Body of pancreas (tissue), 4 donors: ENCODE measurements at places on chromosomes 5 and 9. TPM values are rescaled to one million over a fixed set of nuclear protein-coding genes. Genes with fewer than 3 reads are reported as not detected.
A peak's percentile ranks its signal among the peaks of the same experiment; 100 is the strongest.

OSMR gene
- 22.4 TPM for total RNA-seq

DCTN3 gene
- 36.1 TPM for total RNA-seq

DNA sequence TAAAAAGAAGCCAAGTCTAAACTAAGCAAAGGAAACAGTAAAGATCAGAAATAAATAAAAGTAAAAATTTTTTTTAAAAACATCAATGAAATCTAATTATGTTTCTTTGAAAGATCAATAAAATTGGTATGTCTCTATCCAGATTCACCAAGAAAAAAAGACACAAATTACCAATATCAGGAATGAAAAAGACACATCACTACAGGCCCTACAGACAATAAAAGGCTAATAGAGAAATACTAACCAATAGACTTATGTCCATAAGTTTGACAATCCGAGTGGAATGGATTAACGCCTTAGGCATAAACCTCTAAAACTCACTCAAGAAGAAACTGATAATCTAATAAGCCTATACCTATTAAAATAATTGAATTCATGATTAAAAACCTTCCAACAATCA lies 12.4 kb downstream of the BRD3OS start:
- no peak for DNase-seq
- no peaks in the 10 kb centered on the region for H3K36me3 ChIP-seq
- H3K4me1 ChIP-seq = no peaks in the 10 kb centered on the region
- H3K27ac ChIP-seq = no peak overlapping the region
- H3K27me3 ChIP-seq = no peaks in the 10 kb centered on the region

DNA sequence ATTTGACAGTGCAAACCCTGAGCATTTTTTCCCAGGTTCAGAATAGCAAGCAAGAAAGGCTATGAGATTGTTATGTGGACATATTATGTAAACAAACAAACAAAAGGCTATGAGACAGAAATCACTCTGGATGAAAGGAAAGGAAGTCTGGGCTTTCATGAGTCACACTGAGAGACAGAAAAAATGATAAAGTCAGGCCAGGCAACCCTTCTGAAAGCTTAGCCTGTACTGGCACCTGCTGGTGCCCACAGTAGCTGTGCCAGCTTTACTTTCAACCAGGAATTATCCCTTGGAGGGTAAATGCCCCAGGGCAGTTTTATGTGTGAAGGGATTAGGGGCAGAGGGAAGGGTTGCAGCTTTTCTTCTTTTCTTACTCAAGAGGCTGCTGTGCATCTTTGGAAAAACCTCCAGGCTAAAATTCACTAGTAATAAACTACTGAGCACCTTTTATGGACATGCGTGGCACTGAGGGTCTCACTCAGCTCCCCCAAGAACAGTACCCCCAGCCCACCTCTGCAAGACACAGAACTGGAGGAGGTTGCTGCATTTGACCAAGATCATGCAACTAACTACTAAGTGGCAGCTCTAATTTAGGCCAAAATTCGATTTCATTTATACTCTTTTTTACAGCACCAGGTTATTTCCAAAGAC lies 41.7 kb downstream of the ACTL7B start:
- peak; percentile 8 for DNase-seq
- H3K4me1 ChIP-seq = no peaks in the 10 kb centered on the region
- H3K36me3 ChIP-seq = no peaks in the 10 kb centered on the region
- no peak overlapping the region for H3K27ac ChIP-seq
- H3K4me3 ChIP-seq = no peak overlapping the region

DNA sequence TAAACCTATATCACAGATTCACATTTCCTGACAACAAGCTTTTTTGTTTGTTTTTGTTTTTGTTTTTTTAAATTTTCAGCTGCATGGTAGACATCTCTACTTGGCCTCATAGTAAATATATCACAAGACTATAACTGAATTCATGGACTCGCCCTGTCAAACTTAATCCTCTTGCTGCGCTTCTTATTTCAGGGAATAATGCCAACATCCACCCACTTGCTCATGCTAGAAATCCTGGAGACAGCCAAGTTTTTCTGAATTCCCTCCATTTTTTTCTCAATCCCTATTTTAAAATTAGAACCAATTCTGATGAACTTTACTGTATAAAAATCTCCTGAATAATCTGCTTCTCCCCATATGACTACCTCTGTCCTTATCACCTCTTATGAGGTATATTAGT lies 283.6 kb upstream of the RPS23 start:
- DNase-seq = no peak
- H3K27ac ChIP-seq = no peak overlapping the region
- H3K4me3 ChIP-seq = no peak overlapping the region
- peaks cover 19% of the 10 kb centered on the region for H3K4me1 ChIP-seq
- H3K36me3 ChIP-seq = no peaks in the 10 kb centered on the region
- no peaks in the 10 kb centered on the region for H3K27me3 ChIP-seq

- DNase-seq = no peak
- H3K27me3 ChIP-seq = no peaks in the 10 kb centered on the region
- no peaks in the 10 kb centered on the region for H3K36me3 ChIP-seq
- no peaks in the 10 kb centered on the region for H3K4me1 ChIP-seq
Observed at GRCh38 chr5:99773290-99773689, 761.9 kb upstream of the FAM174A start.

DNA sequence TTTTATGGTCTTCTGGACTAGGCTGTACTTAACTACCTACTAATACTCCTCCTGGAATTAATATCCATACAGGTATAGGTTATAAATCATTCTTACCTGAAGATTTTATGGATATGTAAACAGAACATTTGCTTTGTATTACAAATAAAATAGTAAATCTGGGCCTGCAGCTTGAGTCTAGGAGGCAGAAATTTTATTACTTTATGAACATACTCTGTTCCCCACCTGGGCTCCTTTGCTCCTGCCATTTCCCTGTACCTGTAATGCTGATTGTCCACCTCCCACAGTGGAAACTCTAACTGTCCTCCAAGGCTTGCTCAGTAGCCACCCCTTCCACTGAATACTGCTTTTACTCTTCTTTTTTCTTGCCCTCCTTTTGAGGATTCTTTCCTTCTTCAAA lies 108.0 kb downstream of the PAM start:
- H3K36me3 ChIP-seq = no peaks in the 10 kb centered on the region
- no peak overlapping the region for H3K4me3 ChIP-seq
- peaks cover 13% of the 10 kb centered on the region for H3K4me1 ChIP-seq
- H3K27me3 ChIP-seq = no peaks in the 10 kb centered on the region

DNA sequence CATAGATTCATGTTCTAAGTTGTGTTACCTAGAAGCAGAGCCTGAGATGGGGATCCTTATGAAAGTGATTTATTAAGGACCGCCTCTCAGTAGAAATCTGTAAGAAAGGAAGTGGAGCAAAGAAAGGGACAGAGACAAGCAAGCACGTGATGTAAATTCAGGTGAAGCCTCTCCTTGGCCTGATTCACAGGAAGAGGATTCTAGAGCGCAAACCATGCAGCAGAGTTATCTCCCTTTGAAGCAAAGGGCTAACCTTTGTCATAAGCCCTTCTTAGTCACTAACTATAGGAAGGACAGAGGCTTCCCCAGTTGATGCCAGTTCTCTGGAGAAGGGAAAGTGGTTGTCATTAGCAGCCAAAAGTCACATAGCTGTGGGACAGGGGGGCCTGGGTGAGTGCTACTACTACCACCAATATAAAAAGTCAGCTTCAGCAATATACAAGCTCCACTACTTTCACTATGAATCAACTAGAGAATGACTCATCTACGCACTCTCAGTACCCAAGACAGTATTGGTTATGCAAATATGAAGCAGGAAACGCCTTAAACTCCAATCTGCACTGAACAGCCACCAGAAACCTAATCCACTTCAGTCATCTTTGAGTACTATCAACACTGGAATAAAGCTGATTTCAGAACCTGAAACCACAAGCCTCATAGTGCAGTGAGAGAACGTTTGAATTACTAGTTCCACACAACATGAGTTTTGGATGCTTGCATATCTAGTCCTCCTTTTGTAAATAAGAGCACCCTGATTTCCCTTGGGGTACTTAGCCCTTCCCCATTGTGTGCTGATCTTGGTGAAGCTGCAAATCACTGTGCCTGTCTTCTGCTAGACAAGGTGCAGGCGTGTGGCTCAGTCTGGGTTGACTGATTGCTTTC lies 162.7 kb downstream of the ZNF608 start:
- no peak overlapping the region for H3K4me3 ChIP-seq
- H3K27ac ChIP-seq = no peak overlapping the region
- H3K36me3 ChIP-seq = no peaks in the 10 kb centered on the region
- DNase-seq = no peak
- no peaks in the 10 kb centered on the region for H3K27me3 ChIP-seq

DNA sequence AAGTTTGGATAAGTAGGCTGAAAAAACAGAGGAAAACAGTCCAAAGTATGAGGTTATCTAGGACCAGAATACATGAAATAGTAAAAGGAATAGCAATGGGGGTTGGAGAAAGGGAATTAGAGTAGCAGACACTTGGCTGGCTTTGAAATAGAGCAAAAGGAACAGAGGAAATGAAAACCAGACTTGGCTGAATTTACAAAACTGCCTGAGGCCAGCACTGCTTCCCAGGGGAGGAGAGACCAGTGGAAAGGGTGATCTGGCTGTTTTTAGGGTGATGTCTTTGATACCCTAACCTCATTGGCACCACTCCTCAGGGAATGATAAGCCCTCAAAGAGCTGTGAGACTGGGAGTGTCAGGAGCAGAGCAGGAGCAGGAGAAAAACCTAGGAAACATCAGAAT lies 413.4 kb upstream of the SLC30A5 start:
- H3K27me3 ChIP-seq = no peaks in the 10 kb centered on the region
- no peak overlapping the region for H3K27ac ChIP-seq
- no peak for DNase-seq
- H3K4me1 ChIP-seq = peaks cover 14% of the 10 kb centered on the region
- H3K4me3 ChIP-seq = no peak overlapping the region
- no peaks in the 10 kb centered on the region for H3K36me3 ChIP-seq
